Stimulated activated CD8-positive, alpha-beta memory T cell treated with anti-CD3 and anti-CD28 coated beads, Interleukin-2, amount 100 ng/mL, for 48 hours (primary cell): ENCODE measurements at places on chromosomes 7 and 10.

GRCh38 chr10:109968953-109969759 lies 38.6 kb upstream of the ADD3 start:
- no peak for DNase-seq

- no peak for DNase-seq
These were observed 73.8 kb upstream of the BMPER start for GRCh38 chr7:33831389-33832141.

DNA sequence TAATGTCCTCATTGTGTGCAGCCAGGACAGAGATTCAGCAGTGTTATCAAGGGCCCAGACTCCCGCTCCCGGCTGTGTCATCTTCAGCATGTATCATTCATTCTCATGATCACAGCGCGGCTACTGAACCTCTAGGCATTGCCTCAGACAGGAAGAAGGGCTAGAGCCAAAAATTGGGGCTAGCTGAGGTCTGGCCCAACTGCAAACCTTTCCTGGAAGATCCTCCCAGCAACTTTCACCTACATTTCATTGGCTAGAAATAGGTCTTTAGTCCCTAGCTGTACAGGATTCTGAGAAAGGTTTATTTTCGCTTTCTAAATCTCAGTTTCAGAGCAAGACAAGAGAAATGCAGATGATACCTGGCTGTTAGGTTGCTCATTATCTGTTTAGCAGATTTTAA lies 81.9 kb downstream of the CREM start:
- DNase-seq, result no peak

- DNase-seq, result no peak
These were observed 78.8 kb downstream of the SLC25A40 start for GRCh38 chr7:87797395-87797794.

DNA sequence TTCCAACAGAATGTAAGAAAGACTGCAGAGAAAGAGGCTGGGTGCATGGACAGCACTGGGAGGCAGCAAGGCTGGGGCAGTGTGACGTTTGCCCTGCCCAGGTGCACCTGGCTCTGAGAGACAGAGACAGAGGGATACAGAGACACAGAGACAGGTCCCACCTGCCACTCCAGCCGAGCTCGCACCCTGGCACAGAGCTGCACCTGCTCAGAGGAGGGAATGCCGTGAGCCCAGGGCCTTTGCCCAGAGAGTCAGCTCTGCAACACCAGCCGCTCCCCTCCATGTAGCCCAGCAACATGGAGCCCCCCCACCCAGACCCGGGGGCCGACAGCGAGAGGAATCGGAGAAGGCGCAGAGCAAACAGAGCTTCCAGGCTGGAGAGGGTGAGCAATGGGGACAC lies 35.3 kb upstream of the PROSER2 start:
- no peak for DNase-seq

DNA sequence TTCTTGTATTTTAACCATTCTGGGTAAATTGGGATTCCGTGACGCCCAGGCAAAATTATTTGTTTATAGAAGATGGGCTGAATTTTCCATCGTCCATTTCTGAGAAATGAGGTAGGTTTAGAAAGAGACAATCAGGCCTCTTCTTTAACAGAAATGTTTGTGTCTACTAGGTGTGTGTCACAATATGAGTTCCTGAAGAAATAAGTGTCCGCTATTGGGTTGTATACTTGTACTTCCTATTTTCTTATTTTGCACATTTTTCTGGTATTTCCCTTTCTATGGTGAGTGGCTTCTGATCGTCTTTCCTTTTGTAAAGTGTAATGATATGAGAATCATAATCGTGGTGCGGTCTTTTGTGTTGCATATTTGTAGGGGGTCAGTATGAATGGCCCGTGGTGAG lies 83.9 kb downstream of the TCF7L2 start:
- DNase-seq, result no peak

DNA sequence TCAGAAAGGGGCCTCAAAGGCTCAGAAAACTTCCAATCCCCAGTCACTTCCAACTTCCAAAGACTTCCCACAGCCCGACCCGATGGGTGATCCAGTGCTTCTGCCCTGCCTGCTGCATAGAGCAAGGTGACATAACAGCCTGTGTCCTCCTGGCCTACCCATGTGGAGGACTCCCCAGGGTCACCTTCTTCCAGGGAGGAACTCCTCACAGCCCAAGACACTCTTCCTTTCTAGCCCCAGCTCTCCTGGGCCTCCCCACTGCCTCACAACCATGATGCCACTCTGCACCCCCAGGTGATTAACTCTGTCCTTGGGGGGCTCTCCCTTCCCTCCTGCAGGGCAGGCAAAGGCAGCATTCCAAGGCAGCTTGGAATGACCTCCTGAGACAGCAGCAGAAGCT lies 158.4 kb upstream of the PDE1C start:
- DNase-seq, result no peak

GRCh38 chr7:77488986-77489385 lies 48.1 kb upstream of the PTPN12 start:
- no peak for DNase-seq

DNA sequence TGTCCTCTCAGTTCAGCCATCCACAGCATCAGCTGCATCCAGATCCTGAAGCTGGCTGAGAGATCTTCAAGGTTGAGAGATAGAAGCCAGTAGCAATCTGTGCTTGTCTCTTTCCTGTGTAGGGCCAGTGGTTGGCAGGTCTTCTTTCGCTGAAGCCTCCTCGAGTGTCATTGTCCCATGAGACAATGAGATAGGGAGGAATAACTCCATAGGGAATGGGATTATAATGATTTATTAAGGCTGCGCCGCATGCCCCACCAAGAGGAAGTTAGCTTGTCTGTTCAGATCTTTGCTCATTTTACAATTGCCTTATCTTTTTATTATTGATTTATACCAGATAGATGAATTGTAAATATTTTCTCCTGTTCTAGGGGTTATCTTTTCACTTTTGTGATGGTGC lies 61.5 kb downstream of the MCMBP start:
- no peak for DNase-seq

DNA sequence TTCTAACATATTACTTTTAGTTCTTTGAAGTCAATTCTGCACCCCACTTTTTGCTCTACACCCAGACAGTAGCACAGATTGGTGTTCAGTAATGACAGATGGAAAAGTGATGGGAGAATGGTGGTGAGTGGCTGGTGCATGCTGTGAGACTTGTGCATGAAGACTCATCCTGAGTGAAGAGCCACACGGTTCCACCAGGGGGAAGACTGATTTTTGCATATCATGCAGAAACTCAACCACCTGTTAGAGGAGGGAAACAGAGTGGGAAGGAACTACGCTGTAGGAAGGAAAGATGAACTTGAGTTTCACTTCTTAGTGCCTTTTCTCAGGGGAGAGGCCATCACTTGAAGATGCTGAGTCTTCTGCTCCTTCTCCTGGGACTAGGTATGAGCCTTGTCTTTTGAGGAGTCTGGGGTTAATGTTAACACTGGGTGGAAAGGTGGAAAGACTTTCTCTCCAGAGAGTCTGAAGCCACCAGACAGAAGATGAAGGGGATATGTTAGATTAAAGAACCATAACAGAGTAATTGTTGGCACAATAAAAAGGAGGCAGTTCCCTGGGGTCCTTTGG lies 9.3 kb upstream of the PRSS1 start:
- DNase-seq, result no peak

- no peak for DNase-seq
These were observed 786 bp downstream of the ATP5F1C start for GRCh38 chr10:7788639-7789286.

- no peak for DNase-seq
These were observed 116.5 kb downstream of the LRRC4 start for GRCh38 chr7:127914693-127915092.

DNA sequence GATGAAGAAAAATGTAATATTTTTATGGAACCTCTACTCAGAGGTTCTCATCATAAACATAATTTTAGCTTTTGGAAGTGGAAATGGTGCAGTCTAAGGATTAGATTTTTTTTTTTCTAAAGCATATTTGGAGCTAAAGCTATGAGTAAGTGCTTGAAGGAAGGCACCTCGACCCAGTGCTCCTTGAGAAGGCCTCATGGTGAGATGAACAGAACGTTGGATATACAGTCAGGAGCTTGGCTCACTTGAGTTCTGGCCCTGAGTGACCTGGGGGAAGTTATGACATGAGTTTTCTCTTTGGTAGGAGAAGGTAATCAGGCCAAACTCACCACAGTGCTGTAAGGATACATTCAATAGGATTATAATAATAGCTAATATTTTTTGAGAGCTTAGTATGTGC lies 163.3 kb downstream of the JCAD start:
- DNase-seq, result no peak

- no peak for DNase-seq
These were observed 2.7 kb downstream of the GPR146 start for GRCh38 chr7:1046722-1047679.

DNA sequence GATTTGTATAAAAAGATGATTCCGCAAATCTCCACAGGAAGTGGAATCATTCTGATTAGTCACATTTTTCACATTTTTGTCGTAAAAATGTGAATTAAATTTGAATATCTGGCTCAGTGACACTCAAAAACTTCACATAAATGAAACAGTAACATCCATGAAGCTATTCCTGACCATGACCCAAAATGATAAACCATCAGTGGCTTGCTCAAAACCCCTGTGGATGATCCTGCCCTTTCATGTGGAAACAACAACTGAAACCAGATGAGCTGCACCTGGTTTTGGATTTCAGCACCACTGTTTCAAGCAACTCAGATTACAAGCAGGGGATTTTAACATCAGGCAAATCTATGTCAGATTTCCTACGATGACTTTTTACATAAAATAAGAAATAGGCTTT lies 80.3 kb downstream of the AMPH start:
- DNase-seq, result no peak

DNA sequence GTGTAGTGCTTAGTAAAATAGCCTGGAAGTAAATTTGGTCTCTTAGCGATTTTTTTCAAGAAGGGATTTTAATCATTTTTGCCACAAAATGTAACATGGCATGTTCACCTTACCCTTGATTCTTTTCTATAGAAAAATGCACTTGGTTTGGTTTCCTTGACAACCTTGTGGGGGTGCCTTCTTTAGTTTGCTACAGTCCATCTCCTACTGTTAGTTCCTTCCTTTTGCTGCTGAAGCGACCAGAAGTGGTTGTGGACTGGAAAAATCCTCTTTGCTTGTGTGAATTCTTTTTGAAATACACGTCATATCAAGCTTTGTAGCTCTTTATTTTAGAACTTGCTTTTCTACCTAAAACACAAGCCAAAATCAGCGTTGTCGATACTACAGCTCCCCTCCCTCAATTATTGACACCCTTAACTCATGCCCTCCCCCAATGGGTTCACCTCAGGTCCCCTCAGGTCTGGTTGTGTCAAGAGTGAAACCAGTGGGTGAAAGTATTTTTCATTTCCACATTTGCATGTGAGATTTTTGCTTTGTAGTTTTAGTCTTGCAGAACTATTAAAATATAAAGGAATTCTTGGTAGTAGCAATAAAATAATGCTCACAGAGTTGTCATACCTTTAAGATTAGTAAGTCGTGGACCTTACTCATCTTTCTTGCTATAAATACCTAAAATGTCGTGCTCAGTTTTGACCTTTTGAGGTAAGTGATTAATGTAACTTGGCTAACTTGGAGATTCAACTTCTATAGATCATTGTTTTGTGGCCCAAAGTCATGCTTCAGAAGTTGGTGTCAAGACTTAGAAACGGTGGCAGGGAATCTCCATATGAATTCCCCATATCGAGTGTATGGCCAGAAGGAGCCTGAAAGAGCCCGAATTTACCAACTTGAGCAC lies 1.5 kb downstream of the ACTR3B start:
- DNase-seq, result no peak

DNA sequence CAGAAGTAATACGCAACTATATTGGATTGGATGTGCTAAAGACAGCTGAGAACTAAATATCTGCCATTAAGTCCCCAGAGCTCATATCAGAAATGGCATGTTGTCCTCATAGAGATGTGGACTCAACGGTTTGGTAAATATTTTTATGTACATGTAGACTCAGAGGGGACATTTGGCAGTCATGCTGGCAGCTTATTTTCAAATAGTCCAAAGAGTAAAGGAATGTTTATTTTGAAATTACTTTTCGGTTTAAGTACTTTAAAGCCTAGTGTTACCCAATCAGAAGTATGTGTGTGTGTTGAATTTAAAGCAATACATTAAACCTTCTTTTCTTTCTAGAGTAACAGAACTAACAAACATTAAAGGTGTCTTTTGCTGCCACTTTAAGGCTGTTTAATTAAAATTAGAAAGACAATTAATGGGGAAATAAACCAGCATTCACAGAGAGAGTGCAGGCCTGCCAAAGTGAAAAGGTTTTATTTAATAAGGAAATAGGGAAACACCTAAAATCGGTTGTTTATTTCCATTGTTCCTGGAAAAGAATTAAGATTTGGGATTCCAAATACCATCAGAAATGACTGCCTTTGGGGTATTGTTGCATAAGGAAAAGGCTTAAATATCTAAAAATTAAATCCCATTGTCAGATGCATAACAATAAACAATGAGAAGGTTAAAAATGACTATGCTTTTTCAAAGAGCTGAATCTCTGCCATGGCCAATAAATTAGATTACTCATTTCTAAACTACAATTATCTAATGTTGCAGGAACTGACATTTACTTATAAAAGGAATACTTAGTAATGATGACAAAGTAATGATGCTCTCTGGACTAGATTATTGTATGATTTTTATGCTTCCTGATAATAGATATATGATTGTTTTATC lies 113.4 kb upstream of the AHR start:
- no peak for DNase-seq

- DNase-seq, result no peak
These were observed 11.8 kb downstream of the PODXL start for GRCh38 chr7:131544449-131545301.

DNA sequence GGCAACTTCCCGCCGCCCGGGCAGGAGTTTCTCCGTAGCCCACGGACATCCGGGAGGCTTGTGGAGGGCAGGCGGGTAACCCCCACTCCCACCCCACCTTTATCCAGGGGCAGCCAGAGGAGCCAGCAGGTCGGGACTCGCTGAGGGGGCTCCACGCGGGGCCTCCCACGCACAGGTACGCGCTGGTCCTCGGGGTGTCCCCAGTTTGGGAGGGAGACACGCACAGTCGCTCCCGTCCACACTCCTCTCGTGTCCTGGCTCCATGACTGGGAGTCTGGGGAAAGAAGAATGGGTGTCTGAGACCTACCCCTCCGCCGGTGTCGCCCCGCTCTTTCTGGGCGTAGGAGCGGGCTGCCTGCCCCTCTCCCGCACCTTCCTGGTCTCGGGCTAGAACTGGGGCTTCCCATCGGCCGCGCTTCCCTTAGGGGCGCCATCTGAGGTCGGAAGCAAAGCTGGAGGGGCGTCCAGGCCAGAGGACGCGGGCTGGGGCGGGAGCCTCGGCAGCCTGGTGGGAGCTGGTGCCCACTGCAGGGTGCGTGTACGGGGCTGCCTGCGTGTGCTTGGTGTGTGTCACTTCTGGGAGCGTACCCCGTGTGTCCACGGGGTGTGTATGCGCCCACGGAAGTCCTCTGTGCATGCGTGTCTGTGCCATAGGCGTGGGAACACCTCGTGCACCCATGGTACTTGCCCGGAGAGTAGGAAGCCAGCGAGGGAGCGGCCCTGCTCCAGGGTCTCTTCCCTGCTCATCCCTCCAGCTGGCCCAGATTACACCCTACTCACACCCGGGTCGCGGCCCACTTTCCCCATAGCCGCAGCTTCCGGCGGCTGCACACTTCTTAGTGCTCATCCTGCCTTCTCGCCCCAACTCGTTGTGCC lies 73.0 kb upstream of the LEP start:
- no peak for DNase-seq

- no peak for DNase-seq
These were observed 7.4 kb downstream of the YWHAG start for GRCh38 chr7:76351372-76351771.
